ENCODE measurements at places on chromosomes 7 and 10.

DNA sequence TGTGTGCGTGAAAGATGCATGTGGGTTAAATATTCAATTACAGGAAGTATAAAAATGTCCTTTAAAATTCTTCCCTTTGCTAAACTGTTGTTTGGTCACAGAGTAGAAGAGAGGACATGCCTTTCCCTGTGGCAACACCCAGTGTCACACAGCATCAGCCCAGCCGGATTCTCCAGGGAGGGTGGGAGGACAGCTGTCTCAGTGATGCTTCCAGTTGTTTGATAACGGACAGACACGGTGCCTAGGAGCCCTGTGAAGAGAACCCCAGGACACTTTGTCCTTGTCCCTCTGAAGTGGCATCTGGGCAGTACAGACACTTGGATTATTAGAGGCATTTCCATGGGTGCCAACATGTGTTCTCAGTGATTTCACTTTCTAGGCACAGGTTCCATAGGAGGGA lies 306.6 kb upstream of the LRGUK start:
- DNase-seq, result no peak

DNA sequence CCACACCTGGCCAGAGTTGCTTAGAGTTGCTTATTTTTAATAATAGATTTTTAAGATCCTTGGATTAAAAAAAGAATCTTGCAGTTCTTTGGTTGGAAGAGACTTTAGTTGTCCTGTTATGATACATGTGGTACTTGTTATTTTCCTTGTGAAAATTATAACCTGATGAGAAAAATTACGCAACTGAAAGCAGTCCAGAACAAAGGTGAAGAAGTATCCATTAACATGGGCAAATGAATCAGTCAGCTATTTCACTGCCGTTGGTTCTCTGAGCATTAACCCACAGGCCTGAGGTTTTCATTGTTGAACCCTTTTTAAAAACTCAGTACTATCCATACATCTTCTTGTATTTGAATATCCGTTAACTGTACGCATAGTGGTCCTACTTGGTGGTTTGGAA lies 68.2 kb downstream of the GALNT11 start:
- no peak for DNase-seq

DNA sequence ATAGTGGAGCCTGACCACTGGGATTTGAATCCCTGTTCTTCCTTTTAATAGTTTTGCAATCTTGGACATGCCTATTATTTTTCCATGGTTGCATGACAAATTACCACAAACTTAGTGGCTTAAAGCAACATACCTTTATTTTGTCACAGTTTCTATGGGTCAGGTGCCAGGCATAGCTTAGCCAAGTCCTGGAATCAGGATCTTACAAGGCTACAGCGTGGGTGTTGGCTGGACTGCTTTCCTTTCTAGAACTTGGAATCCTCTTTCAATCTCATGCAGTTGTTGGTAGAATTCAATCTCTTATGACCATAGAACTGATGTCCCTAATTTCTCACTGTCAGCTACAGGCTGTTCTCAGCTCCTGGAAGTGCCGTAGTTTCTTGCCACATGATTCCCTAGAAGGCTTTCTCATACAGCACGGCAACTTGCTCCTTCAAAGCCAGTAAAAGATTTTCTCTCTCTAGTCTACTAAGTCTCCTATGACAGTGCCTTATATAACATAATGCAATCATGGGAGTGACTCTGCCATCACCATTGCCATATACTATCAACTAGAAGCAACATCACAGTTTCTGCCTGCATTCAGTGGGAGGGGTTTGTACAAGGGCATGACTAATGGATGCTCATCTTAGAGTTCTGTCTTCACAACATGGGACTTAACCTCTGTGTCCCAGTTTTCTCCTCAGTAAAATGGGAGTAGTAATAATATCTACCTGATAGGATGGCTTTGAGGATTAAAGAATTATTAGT lies 243.4 kb upstream of the FZD1 start:
- no peak for DNase-seq

DNA sequence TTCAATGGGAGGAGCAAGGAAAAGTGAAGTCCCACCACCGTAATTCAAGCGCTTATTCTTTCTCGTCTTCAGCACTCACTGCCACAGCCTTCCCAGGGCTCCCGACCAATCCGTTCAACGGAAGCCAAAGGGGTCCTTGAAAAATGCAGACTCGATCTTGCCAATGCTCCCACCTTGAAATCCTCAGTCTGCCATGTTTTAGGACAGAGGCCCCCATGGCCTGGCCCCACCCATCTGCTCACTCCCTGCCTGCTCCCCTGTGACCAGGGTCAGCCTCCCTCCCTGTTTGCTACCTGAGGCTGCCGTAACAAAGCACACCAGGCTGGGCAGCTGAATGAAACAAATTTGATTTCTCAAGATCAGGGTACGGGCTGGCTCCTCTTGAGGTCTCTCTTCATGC lies 3.0 kb upstream of the DNAAF5 start:
- no peak for DNase-seq

- peak; percentile 79 for DNase-seq
These were observed 59.8 kb downstream of the DNAJC1 start for GRCh38 chr10:21943633-21944265.

DNA sequence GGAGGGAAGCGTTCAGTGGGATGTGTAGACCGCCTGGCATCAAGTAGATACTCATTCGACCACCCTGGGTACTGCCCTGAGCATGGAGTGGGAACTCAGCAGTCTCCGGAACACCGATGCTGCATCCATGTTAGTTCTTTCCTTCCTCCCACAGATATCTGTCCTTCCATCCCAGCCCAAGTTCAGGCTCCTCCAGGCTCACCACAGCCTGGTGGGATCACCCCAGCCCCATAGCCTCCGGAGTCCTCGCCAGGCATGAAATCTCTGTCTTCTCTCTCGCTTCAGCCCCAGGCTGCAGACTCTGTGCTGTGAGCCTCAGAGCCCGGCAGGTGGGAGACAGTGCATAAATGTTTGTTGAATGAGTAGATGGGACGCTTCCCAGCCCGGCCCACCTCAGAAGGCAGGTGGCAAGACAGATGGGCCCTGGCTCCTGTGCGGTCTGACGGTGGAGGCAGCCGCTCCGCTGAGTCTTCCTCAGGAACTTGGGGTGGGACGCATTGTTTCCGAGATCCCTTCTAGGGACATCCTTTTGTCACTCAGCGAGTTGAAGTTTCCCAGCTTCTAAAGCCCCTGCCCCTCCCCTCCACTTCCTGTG lies 42.9 kb downstream of the ELFN1 start:
- DNase-seq, result no peak

DNA sequence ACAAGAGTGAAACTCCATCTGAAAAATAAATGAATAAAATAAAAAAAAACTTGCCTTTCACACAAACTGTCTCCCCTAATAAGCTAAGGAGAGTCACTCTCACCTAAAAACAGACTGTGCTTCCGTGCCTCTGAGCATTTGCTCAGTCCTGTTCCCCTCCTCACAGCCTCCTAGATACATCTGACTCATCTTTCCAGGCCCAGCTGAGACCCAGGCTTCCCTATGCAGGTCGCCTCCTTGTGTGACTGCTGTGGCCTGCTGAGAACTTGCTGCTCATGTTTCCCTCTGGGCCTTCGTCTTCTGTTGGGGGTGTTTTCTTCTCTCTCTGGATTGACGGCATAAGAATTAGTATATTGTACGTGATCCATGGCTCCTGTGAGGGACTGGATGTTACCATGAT lies 777.7 kb downstream of the LRMDA start:
- peak; percentile 50 for DNase-seq

DNA sequence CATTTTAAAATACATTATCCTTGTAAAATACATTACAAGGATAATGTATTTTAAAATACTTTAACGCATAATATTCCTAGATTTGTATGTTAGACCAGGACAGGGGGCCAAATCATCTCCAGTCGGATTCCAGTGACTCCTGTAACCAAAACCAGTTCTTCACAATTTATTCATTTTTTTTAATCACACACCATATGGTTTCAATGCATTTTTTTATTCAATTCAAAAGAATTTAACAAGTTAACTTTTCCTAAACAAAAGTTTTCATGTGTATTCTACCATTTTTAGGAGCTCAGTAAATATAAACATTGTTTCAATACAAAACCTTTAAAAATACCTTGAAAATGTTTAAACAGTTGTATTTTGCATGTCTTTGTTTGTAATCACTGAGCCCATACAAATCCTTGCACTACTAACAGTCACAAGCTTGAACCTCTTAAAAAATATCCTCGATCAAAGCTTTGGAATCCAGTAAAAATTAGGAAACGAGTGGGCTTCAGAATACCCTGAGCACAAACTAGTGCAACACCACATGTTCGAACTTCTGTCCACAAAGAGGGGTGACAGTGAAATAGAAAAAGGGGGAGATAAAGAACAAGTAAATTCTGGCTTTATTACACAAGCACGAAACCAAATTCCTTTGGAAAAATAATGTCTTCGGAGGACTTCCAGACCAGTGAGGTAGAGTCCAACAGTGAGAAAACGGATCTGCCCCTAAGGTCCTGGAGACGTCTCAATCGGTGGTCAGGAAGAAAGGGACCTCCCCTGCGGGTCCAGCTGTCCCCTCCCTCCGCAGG lies 1.6 kb downstream of the CCDC71L start:
- no peak for DNase-seq

DNA sequence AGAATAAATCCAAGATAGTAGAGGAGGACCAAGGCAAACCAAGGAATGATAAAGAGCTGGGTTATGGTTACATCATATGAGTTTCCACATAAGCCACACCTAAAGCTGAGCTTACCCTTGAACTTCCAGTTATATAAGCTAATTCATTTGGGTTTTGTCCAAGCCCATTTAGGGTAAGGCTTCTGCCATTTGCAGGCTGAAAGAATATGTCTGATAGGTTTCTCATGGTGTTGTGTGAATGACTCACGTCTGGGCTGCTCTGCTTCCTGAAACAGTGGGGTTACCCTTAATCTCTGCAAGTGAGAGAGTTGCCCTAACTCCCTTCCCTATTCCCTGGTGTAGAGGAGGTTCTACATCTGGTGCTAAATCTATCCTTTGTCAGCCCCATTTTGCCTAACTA lies 60.8 kb downstream of the PTTG1IP2 start:
- peak; percentile 62 for DNase-seq

GRCh38 chr10:130938051-130938450 lies 373.5 kb downstream of the TCERG1L start:
- no peak for DNase-seq

- no peak for DNase-seq
These were observed 18.2 kb upstream of the ZRANB1 start for GRCh38 chr10:124923684-124924083.

DNA sequence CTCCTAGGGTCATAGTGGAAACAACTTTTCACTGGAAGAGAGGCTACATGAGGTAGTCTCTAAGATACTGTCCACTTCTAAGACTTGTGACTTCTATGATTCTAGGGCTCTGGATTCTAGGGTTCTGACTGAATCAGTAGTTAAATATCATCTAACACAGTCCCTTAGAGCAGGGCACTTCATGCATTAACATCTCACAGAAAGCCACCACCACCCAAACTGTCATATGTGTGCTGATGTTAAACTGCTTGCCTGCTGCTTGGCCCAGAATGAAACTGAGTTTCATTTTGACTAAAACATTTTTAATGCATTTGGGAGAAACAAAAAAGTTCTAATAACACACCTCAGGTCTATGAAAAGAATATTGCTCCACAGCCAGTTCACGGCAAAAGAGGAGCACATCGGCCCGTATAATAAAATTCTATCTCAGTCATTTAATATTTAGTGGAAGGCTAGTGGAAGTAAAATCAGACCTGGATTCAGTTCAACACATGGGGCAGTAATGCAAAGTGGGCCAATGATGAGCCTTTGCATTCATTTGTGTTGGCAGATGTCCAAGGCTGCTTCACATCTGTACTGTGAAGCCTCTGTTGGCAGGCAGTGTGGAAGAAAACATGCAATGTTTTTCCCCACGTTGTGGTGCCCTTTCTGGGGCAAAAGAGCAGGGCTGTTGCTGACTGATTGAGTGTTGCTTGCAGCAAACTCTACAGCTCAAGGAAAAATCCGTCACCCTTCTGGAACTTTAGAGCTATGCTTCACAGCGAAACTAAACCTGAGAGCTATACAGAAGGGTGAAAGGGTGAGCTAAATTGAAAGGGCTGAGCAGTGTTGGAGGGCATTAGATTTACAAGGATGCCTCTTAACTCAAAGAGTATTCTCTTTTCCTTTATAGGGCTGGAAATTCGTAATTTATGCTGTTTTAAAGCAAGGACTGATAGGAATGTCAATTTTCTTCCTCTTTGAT lies 33.5 kb upstream of the AUTS2 start:
- no peak for DNase-seq

- DNase-seq, result no peak
These were observed 936 bp downstream of the IGF2BP3 start for GRCh38 chr7:23469150-23469960.

DNA sequence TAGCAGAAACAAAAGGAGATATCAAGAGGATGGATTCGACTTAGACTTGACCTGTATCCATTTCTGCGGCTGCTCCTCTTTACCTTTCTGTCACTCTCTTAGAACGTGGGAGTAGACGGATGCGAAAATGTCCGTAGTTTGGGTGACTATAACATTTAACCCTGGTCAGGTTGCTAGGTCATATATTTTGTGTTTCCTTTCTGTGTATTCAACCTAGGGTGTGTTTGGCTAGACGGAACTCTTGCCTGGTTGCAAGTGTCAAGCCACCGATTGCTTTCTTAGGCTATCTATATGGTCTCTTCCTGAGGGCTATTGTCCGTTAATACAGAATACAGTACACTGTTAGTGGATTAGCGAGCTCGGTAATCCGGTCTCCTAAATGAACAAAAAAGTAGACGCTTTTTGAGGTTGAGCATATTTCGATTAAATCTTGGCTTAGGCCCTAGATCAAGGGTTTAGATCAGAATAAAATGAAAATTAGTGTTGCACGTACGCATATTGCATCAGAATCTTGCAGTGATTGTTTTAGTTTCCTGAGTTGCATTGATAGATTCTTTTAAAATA lies 1.2 kb downstream of the PTEN start:
- DNase-seq, result no peak

DNA sequence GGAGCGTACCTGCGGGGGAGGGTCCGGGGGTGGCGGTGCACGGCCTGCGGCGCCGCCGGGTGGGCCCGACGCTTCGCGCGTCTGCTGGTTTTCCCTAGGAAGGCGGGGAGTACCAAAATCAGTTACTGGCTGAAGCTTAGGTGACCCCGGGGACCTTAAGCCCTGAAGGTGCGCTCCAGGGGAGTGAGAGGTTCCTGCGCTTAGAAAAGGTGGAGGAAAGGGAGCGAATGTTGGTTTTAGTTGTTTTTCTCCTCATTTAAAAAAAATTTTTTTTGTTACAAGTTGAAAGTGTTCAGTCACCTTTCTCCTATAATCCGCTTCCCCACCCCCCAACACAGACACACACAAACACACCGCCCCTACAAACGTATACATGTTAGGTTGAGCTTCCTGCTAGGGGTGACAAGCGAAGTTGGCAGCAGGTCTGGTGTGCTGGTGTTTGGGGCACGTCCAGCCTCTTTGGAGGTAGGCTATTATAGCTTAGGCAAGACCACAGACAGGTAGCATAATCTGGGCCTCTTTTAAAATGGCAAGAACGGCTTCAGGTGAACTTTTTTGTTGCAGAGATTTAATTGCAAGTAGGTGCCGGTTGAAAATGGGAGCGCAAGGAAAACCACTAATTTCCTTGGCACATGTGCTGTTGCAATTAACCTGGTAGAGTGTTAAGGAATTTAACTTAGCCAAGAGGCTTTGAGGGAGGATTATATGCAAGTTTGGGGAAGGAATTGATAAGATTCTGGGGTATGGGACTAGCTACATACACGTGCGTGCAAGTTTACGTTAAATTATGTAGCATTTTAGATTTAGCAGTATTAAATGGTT lies 945 bp downstream of the ADD3 start:
- DNase-seq, result peak; percentile 36
